Stimulated activated CD4-positive, alpha-beta T cell treated with anti-CD3 and anti-CD28 coated beads, Interleukin-2, amount 100 ng/mL, for 48 hours (primary cell): ENCODE measurements at places on chromosomes 16 and 17.

- no peak for DNase-seq
Measured at GRCh38 chr16:12775656-12776236, 27.9 kb downstream of the CPPED1 start.

DNA sequence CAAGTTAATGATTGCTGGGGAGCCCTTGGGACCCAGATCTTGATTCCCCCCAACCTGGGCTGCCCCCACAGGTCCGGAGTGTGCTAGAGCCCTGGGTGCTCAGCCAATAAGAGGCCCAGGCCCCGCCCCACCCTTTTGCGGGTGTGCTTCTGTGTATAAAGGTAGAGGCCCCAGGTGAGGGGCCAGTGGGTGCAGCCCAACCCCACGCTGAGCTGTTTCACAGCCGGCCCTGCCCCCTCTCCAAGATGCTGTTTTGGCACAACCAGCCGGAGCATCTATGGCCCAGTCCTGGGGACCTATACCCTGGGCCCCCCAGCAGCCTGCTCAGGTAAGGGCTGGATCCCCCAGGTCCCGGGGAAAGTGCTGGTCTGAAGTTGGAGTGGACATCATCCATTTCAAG lies 11.8 kb upstream of the STAC2 start:
- no peak for DNase-seq

DNA sequence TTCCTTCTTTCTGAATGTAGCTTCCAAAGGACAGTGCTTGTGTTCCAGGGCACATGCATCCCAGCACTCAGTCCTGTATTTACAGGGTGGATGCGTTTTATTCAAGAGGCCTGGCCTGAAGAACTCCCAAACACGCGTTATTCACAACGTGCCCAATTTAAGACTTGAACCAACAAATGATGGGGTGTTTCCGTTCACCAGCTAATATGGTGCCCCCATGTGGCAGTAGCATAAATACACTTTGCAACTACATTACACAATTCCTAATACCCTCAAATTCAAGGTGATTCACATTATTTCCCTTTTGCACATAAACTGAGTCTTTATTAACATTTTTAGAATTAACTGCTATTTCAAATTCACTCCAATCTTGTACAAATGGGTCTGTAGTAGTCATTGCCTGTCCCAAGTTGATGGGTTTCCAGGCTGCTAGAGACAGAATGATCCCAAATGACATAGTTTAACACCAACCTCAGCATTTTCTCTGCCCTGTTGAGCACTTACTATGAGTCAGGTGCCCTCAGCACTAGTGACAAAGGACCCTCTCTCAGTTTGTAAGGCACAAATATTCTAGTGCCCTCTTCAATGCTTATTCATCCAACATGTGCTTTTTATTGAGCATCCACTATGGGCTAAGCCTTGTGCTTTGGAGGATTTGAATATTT lies 26.9 kb downstream of the HSD17B2 start:
- DNase-seq, result peak; percentile 2

DNA sequence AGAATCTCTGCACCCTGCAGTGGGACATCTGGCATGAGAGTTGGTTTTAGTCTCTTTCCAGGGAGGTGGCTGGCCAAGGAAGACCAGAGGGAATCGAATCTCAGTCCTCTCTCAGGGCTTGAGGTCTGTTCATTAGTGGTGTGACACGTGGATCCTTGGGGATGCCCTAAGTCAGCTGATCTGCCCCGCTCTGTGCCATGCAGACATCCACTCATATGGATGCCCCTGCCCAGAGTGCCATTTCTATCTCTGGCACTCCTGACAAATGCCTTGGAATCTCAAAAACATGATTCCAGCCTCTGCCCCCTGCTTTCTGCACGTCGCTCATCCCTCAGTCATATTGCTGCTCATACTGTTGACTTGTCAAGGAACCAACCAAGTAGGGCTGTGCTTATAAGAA lies 38.8 kb downstream of the WSCD1 start:
- no peak for DNase-seq
